Adrenal gland (tissue), 19 donors: ENCODE measurements at places on chromosomes 2 and 18.

GRCh38 chr2:67872481-67872880, 190.3 kb downstream of the C1D start:
- H3K4me3 ChIP-seq, result no peak overlapping the region
- H3K27me3 ChIP-seq, result no peaks in the 10 kb centered on the region
- H3K4me1 ChIP-seq, result no peaks in the 10 kb centered on the region
- no peak overlapping the region for H3K27ac ChIP-seq
- no peak for DNase-seq

DNA sequence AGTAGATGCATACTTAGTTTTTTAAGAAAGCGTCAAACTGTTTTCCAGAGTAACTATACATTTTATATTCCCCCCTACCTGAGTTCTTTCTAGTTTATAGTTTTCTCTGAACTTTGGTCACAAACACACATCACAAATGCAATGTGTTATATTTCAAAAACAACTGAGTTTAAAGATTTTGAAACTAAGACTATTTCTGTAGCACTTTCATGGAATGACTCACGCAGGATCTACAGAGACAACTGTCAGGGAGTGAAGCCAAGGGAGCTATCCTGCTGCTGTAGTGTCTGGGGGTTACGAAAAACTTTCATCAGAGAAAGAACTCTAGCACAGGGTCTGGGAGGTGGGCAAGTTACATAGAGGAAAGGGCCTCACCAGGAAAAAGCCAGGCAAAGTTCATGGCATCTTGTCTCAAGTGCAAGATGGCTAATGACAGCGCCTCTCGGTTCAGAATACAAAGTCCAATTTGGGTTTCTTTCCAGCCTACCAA, 66.8 kb downstream of the UXS1 start:
- no peaks in the 10 kb centered on the region for H3K27me3 ChIP-seq
- H3K27ac ChIP-seq, result no peak overlapping the region
- DNase-seq, result no peak

- no peak for DNase-seq
- H3K27me3 ChIP-seq, result no peaks in the 10 kb centered on the region
- H3K36me3 ChIP-seq, result no peaks in the 10 kb centered on the region
- H3K4me3 ChIP-seq, result no peak overlapping the region
Observed at GRCh38 chr2:106167067-106167466, 27.0 kb downstream of the UXS1 start.

DNA sequence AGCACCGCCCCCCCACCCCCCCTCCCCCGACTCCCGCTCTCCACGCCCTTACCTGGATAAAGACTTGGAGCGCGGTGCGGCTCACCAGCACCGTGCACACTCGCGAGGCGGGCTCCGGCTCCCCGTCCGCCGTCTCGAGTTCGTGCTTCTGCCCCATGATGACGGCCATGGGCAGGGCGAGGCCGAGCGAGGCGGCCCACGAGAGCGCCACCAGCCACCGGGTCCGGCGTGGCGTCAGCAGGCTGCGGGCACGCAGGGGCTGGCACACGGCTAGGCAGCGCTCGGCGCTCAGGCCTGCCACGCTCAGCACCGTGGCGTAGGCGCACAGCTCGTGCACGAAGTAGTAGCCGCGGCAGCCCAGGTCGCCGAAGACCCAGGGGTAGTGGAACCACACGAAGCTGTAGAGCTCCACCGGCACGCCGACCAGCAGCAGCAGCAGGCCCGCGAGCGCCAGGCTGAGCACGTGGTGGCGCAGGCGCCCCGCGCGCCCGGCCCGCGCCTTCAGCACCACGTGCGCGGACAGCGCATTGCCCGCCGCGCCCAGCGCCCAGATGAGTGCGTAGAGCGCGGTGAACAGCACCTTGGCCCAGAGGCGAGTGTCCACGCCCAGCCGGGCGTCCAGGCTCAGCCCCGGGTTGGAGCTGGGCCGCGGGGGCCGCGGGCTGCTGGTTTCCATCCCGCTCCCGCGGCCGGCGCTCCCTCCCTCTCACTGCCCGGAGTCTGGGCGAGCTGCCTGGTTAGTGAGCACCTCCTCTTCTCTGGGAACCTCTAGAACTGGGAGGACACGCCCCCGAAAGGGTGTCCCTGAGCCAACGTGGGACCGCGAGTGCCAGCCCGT, at the start of gene NTSR2:
Gene NTSR2 (minus strand): TSS at position 742 of the 838 bp plus-strand sequence. CDS start 66 bp downstream, at position 676.
- no peaks in the 10 kb centered on the region for H3K36me3 ChIP-seq
- peak; percentile 75 for DNase-seq
- no peaks in the 10 kb centered on the region for H3K27me3 ChIP-seq
- H3K4me3 ChIP-seq, result no peak within 1 kb of the TSS

DNA sequence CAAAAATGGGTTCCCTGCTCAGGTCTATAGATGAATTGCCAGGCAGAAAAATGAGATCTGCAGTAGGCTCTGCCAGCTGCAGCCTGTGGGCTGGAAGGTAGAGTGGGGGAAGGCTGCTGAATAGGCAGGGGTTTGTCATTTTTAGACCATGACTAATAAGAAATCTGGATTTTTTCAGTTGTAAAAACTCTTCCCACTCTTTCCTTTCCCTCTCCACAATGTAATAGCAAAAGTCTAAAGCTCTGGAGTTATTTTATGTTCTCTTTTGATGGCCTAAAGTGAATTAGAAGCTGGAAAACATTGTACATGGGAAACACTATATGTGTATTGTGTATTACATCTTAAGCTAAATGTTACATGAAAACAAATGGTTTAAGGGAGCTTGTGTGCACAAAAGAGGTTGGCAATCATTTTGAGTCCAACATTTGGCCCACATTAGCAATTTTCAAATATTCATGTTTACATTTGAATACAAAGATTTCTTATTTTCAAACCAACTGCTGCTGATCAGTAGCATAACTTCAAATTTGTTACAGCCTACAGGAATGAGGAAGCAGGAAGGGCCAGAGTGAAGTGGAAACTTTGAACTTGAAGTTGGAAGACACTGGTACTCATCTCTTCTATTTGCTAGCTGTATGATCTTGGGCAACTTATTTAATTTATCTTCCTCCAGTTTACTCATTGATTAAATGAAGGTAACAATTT, 407.1 kb downstream of the SLC4A3 start:
- no peak for DNase-seq
- no peaks in the 10 kb centered on the region for H3K36me3 ChIP-seq
- H3K27ac ChIP-seq, result no peak overlapping the region
- H3K4me3 ChIP-seq, result no peak overlapping the region

GRCh38 chr2:202636213-202636513, 1.4 kb downstream of the FAM117B start:
- DNase-seq, result no peak
- no peaks in the 10 kb centered on the region for H3K36me3 ChIP-seq
- H3K27ac ChIP-seq, result peak overlapping the region; percentile 69
- peaks cover 42% of the 10 kb centered on the region for H3K4me1 ChIP-seq

DNA sequence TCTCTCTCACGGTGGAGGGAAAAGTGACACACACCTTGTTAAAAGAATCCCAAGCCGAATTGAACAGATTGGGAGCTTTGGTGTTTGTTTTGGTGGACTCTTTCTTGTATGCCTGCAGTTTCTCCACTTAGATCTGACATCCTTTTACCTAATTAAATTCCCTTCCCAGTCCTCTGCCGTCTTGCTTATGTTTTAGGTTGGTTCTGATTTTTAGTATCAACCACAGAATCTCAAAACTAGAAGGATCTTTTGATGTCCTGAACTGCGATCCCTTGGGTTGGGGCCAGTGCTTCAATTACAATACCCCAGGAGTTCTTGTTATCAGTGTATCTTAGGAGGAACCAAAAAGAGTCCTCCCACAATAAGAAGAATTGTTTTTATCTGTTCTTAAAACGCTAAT, 112.3 kb downstream of the PRKCE start:
- no peak overlapping the region for H3K4me3 ChIP-seq
- H3K27me3 ChIP-seq, result no peaks in the 10 kb centered on the region
- H3K4me1 ChIP-seq, result peaks cover 15% of the 10 kb centered on the region
- H3K27ac ChIP-seq, result no peak overlapping the region
- no peaks in the 10 kb centered on the region for H3K36me3 ChIP-seq

- peaks cover 7% of the 10 kb centered on the region for H3K4me1 ChIP-seq
- no peak for DNase-seq
- no peak overlapping the region for H3K4me3 ChIP-seq
- no peaks in the 10 kb centered on the region for H3K36me3 ChIP-seq
Observed at GRCh38 chr2:144324446-144325045, 195.4 kb downstream of the ZEB2 start.
